ENCODE measurements at places on chromosomes 3 and 15.

- no peak for DNase-seq
Measured at GRCh38 chr3:71461114-71461513, 122.4 kb downstream of the FOXP1 start.

DNA sequence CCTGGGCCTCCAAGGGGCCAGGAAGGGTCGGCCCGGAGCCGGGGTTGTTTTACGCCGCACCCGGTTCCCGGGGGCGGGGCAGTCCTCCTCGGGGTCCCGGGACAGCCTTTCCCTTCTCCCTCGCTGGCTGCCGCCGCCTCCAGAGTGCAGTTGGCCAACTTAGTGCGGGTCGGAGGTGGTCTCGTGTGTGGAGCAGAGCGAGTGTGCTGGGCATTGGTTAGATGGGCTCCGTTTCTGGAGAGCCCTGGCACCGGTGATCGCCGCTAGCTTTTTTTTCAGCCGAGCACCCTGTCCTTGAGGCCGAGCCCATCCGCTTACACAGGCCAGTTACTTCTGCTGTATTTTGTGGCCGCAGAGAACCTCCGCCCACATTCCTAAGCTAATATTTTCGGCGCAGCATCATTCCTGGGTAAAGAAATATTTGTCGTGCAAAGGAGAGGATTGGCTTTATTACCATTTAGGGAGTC, 585 bp downstream of the KIF23 start:
- peak; percentile 74 for DNase-seq

DNA sequence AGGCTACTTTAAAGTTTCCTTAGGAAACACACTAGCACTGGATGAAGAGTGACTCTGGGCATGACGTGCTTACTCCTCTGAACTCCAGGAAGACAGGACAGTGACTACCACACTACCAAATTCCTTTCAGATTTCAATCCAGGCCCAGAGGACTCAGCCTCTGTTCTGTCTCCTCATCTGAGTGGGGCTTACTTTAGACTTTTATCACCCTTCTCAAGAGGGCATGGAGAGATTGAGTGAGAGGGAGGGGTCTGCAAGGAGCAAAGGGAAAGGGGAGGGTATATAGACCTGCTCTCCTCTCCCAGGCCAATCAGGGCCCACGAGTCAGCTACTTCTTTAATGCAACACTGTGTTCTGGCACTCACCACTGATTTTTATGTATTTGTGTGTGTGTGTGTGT, 29.4 kb upstream of the RSL24D1 start:
- no peak for DNase-seq

DNA sequence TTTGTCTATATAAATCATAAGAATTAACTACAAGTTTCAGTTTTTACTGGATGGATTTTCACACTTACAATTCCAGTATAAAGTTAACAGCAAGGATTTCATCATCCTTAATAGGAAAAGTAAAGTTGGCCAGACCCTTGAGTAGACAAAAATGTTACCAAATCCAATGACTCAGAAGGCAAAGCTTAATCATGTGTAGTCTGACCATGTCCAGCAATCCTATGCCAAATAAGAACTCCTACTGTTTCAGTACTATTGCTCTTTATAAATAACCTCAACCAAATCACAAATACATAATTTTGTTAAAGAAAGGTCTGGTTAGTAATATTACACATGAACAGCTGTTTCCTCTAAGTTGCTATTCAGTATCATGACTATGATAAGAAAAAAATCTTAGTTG, 35.0 kb downstream of the PLOD2 start:
- peak; percentile 56 for DNase-seq

DNA sequence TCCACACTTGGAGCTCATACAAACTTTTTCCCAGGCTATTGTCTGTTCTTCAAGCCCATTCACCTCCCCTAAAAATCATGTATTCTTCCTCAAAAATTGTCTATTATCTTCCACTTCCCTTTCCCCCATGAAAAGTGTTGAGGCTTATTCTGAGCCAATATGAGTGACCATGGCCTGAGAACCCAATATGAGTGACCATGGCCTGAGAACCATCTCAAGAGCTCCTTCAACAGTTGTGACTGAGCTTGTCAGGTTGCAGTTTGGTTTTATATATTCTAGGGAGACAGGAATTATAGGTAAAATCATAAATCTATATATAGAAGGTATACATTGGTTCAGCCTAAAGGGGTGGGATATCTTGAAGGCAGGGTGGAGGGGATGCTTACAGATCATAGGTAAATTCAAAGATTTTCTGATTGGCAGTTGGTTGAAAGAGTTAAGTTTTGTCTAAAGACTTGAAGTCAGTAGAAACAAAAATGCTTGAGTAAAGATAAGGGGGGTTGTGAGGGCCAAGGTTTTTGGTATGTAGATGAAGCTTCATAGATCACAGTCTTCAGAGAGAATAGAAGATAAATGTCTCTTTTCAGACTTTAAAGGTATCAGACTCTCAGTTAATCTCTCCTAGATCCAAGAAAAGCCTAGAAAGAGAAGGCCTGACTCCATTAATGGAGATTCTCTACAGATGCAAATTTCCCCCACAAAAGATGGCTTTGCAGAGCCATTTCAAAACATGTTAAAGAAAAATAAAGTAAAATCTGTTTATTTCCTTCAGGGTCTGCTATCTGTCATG, 95.8 kb downstream of the TGFBR2 start:
- no peak for DNase-seq

- no peak for DNase-seq
Measured at GRCh38 chr3:184756151-184757021, 44.5 kb upstream of the MAGEF1 start.

GRCh38 chr3:133535971-133536881, 37.3 kb upstream of the CDV3 start:
- DNase-seq: peak; percentile 70

- DNase-seq: no peak
Measured at GRCh38 chr15:76380249-76380648, 43.7 kb downstream of the ISL2 start.

DNA sequence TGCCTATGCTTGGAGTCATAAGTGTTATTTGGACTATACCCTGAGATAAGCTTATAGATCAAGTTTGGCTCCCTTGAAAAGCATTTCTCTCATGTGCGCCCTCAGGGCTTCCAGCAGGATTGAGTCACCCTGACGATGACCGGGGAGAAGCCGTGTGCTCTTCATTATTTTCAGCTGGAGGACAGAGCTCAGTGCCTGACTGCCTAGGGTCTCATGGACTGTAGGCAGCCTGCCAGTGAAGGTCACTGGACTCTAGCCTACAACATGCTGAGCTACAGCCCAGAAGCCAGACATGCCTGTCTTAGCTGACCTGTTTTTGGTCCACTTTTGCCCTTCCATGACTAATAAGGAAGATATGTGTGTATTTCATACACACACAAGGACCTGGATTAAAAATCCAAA, 31.6 kb upstream of the NUDT16 start:
- no peak for DNase-seq

GRCh38 chr15:91142106-91142744, 42.2 kb downstream of the SV2B start:
- peak; percentile 6 for DNase-seq

- DNase-seq: peak; percentile 29
Measured at GRCh38 chr3:12822725-12823373, 18.5 kb downstream of the RPL32 start.

- peak; percentile 3 for DNase-seq
Measured at GRCh38 chr3:146092230-146092629, 68.8 kb downstream of the PLOD2 start.

GRCh38 chr3:100429187-100429716, 27.9 kb downstream of the LNP1 start:
- no peak for DNase-seq

DNA sequence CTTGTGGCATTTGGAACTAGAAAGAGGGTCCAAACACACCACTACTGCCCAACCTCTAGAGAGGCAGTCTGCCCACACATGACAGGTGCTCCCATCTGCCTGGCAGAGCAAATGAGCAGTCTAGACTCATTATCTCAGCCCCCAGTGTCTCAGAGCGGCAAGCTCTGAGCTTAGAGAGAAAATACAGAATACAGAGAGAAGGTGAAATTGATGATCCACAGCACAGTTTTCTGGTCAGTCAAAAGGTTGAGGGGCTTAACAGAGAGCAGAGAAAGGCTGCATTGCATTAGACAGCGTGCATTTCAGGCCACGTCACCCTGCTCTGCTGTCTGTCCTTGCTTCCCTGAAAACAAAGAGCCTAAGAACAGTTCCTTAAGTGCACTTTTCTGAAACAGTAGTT, 135.1 kb downstream of the KCNMB2 start:
- no peak for DNase-seq

- DNase-seq: no peak
Measured at GRCh38 chr15:79898369-79898768, 1.6 kb upstream of the MTHFS start.

GRCh38 chr3:29335943-29336342, 55.1 kb downstream of the RBMS3 start:
- no peak for DNase-seq

DNA sequence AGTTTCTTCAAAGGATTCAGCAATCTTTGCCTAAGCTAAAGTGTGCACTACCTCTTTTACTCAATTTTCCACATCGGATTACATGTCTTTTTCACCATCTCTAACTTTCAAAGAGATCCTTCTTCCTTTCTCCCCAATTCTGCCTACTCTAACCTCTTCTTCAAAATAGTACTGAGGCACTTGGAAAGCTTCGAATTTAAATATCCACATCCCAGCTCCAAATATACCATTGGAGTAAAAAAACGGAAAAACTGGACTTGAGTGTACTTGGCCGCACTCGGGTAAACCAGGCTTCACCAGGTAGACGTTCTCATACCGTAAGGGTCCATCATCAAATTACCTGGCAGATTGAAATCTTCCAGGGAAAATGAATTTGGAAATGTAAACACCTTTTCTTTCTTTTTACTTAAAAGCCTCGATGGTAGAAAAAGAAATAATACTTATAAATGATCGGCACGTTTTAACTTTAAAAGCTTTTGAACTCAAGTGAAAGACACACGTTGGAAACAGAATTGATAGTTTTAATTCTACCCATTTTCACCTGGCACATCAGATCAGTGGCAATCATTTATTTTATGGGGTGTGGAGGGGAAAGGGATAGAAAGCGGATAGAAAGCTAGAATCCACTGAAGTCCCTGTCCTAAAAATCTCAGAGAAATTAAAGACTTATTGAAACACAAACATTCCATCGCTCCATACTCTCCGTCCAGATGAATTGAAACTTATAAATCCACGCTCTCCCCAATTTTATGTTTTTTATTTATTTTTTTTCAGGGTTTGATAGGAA, 8.2 kb upstream of the MEIS2 start:
- DNase-seq: no peak

- no peak for DNase-seq
Measured at GRCh38 chr3:53342353-53342752, 5.0 kb downstream of the DCP1A start.

- no peak for DNase-seq
Measured at GRCh38 chr3:105614288-105615030, 247.8 kb downstream of the ALCAM start.

DNA sequence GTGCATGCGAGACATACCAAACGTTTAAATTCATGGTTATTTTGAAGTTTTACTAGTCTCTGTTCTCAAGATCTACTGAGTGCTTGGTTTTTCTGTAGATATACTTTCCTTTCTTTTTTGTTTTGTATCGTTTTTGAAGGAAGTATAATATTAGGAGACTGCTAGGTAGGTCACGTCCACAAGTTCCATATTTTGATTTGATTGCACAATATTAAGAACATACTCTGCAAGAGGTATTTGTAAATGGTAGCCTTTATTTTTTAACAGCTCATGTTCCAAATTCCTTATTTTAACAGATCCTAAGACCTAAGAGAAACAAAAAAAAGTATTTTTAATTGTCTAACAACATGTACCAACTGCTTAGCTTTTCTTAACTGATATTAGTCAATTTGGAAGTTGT, 156.7 kb downstream of the SERPINI1 start:
- no peak for DNase-seq

GRCh38 chr15:27854601-27855000, 244.5 kb downstream of the OCA2 start:
- DNase-seq: no peak

DNA sequence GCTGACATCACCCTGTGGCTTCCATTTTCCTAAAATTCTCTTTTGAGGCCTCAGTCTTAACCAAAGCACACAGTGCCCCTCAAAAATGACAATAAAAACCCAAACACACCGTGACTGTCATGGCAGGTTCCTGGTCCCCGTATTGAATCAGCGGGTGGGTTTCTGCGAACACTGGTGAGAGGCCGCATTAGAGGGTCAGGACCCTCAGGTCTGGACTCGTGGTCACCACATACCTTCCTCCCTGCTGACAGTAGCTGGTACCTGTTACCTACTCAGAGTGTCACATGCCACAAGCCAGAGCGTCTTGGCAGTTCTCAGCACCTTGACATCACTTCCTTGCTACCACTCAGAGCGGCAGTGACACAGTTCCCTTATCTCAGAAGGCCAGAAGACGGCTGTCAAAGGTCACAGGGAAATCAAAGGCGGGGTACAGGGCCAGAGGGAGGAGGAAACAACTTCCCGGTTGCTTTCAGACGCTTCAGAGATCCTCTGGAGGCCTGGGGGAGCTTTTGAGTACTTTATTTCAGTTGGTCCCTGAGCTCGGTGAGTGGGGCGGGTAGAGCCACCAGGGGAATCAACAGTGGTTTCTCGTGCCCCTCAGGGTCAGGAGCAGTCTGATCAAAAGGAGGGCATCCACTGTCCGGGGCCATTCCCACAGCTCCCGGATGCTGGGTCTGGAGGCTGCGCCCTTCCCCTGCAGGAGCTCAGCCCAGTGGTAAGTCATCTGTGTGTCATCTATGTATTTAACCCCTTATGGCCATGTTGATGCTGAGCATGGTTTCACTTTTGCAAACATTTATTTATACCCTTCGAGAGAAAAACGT, at the start of the genes CCR5AS and CCRL2:
Gene CCR5AS (minus strand): TSS at position 279 of the 824 bp plus-strand sequence.
Gene CCRL2 (plus strand): TSS at position 472 of the 824 bp plus-strand sequence. CDS start 821 bp downstream, outside the sequence.
- no peak for DNase-seq

- no peak for DNase-seq
Measured at GRCh38 chr3:173708191-173708590, 310.6 kb downstream of the NLGN1 start.

- no peak for DNase-seq
Measured at GRCh38 chr3:188298585-188298984, 144.6 kb downstream of the LPP start.

GRCh38 chr3:124336067-124336656, 344.2 kb upstream of the ROPN1 start:
- no peak for DNase-seq

- DNase-seq: no peak
Measured at GRCh38 chr3:175383813-175384212, 524.7 kb downstream of the NAALADL2 start.

GRCh38 chr3:115359536-115359935, 212.4 kb upstream of the ZBTB20 start:
- no peak for DNase-seq

- no peak for DNase-seq
Measured at GRCh38 chr15:65881766-65882434, 12.6 kb downstream of the RAB11A start.

DNA sequence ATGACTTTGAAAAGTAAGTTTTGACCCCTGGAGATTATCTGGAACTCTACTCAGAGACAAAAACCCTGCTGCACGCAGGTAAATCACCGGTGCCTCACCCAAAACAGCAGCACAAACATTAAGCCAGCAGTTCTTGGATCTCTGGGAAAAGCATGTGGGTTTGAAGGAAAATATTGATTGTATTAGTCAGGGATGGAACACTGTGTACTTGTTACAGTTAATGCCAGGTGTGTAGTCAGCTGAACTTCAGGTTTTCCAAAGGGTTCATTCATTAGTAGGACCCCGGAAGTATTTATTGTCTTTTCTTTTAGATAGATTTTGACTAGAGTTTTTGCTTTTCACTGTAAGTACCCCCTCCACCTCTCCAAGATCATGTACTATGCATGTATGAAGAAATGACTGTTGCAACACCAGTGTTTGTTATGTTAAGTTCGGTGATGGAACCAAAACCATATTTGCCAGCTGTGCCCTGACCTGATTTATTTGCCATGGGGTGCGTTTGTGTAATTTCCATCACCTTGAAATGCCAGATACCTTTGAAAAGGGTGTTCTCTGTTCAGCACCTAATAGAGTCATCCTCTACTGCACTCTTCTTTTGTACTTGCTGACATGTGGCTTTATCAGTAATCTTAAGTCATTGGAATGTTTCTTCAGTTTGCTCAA, 14.5 kb downstream of the ARHGEF26 start:
- DNase-seq: peak; percentile 32
